ENCODE measurements at places on chromosomes 1 and 21. TPM values are rescaled to one million over a fixed set of nuclear protein-coding genes. Genes with fewer than 3 reads are reported as not detected.

DNA sequence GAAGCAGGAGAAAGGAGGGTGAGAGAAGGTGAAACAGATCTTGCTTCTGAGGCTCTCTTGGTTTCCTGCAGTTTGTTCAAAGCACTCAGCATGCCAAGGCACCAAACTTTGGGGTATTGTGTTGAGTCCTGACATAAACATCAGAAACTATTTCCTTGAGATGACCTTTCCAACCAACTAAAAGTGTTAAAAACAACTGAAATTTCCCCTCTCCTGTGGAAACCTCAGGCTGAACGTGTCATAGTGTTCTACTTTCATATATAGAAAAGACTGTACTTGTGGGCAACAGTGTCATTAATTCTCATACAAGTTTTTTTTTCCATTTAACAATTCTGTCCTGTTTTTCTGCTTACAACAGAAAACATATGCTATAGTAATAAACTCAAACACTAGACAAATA, 6.3 kb upstream of the LYST start:
- no peaks in the 10 kb centered on the region for H3K4me1 ChIP-seq
- DNase-seq: no peak
- no peak overlapping the region for H3K27ac ChIP-seq
- no peaks in the 10 kb centered on the region for H3K36me3 ChIP-seq

DNA sequence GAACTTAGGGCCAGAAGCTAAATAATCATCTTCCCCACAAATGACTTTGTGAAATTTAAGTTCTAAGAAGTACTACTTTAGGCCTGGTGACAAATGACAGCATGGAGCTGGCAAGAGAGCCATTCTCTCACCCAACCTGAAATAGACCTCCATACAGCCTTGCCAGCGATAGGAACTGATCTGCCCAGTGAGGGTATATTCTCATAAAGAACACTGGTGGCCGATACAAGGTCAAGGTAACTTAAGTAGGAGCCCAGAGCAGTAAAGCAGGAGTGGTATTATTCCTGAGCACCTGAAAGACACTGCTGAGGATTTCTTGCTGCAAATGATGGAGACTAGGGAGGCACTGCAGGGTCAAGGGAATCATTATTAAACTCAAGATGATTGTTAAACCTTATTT, 2.6 kb upstream of the TTLL7 start:
- no peak overlapping the region for H3K27ac ChIP-seq
- no peak for DNase-seq
- H3K27me3 ChIP-seq: peaks cover 71% of the 10 kb centered on the region
- no peak overlapping the region for H3K4me3 ChIP-seq
- H3K36me3 ChIP-seq: no peaks in the 10 kb centered on the region

DNA sequence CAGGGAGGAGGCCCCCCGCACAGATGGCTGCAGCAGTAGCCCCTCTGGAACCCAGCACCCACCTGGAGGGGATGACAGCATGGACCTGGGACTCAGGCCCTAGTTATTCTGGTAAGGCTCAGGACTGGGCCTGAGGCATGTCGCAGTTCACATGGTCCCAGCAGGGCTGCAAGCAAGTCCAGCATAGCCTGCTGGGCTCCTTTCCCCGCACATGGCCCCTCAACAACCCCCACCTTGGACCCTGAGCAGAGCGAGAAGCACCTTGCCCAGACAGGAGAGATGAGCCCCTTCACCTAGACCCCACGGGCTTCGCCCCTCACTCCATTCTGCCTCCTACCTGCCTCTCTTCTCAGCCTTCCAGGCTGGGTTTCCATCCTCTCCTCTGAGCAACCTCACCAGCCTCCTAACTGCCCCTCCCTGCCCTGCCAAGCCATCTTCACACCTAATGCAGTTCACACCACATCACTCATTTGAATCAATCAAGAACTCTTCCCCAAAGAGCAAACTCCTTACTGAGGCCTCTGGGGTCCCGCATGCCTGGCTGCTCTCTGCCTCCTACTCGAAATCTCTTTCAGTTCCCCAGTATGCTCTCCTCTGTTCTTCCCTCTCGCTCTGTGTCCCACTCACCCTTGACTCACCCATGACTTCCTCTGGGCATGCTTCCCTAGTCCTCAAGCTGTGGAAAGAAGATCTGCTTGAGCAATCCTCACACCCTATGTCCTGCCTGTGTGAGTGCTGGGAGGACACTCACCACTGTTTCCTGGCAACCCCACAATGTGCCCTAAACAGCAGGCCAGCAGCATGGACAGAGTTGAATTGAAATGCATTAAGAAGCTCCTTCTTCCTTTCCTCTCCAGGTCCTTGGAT, 9.4 kb upstream of the THEMIS2 start:
- H3K36me3 ChIP-seq: no peaks in the 10 kb centered on the region
- no peak overlapping the region for H3K27ac ChIP-seq
- H3K4me1 ChIP-seq: peaks cover 11% of the 10 kb centered on the region
- no peaks in the 10 kb centered on the region for H3K27me3 ChIP-seq
- no peak overlapping the region for H3K4me3 ChIP-seq
- DNase-seq: no peak

- H3K36me3 ChIP-seq: peaks cover 3% of the 10 kb centered on the region
- H3K27me3 ChIP-seq: no peaks in the 10 kb centered on the region
Observed at GRCh38 chr1:217188280-217189237, 442.3 kb downstream of the GPATCH2 start.

DNA sequence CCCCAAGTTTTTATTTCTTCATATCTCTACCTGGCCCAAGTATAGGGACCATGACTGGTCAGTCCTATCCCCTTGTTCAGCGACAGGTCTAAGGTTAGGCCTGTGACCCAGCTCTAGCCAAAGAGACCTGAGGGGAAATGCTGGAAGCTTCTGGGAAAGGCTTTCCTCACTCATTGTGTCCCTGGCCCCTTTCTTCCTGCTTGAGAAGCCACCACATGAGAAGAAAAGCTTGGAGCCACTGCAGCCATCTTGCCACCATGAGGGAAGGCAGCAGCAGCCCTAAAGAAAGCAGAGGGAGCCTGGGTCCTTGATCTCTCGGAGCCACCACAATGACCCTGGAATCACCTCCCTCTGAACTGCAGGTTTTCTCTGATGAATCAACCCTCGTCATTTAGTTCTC, 43.4 kb downstream of the ATF3 start:
- H3K36me3 ChIP-seq: no peaks in the 10 kb centered on the region
- 0 out of 2 replicates have a peak, but pooled peaks cover 4% of the 10 kb centered on the region for H3K4me1 ChIP-seq
- DNase-seq: no peak
- no peak overlapping the region for H3K4me3 ChIP-seq

DNA sequence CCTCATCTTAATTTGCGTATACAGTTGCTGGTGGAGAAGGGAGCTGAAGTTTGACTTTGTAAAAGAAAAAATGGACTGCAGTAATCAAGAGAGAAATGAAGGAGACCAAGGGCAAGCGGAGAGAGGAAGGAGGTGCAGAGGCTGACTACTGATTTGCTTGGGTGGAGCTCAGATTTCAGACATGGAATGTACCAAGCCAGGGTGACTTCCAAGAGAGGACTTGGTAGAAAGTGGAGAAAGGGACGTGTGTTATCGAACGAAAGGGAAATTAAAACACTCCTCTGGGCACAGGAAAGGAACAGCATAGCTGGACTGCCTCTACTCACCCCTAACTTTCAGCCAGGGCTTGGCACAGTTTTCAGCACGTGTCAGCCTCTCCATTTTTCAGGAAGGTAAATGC, 15.1 kb upstream of the HEATR1 start:
- no peak overlapping the region for H3K27ac ChIP-seq
- peaks cover 14% of the 10 kb centered on the region for H3K4me1 ChIP-seq
- DNase-seq: no peak
- no peak overlapping the region for H3K4me3 ChIP-seq

- H3K4me1 ChIP-seq: no peaks in the 10 kb centered on the region
- H3K27ac ChIP-seq: no peak overlapping the region
- DNase-seq: no peak
- no peak overlapping the region for H3K4me3 ChIP-seq
- no peaks in the 10 kb centered on the region for H3K36me3 ChIP-seq
Observed at GRCh38 chr1:69835955-69836354, 268.2 kb downstream of the LRRC7 start.

- no peaks in the 10 kb centered on the region for H3K27me3 ChIP-seq
- DNase-seq: no peak
- H3K4me3 ChIP-seq: no peak overlapping the region
- peaks cover 44% of the 10 kb centered on the region for H3K36me3 ChIP-seq
Observed at GRCh38 chr1:212864201-212864600, 6.1 kb downstream of the FLVCR1 start.

Gene IARS2
- total RNA-seq: 72.3 TPM

DNA sequence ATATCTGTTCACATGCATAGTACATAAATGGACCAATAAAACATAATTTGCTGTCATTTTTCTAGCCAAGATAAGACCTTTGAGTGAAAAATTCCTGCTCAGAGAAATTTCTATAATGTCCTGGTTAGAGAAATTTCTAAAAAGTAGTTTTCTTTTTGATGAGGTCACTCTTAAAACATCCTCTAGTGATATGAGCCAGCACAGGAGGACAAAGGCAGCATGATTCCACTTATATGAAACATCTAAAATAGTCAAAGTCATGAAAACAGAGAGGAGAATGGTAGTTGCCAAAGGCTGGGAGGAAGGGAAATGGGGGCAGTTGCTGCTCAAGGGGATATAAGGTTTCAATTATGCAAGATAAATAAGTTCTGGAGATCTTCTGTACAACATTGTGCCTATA, 239.4 kb downstream of the BACH1 start:
- no peak for DNase-seq
- H3K4me1 ChIP-seq: no peaks in the 10 kb centered on the region
- no peak overlapping the region for H3K4me3 ChIP-seq
- H3K36me3 ChIP-seq: no peaks in the 10 kb centered on the region
- H3K27ac ChIP-seq: no peak overlapping the region
